ENCODE measurements at places on chromosomes 3 and 15. TPM values are rescaled to one million over a fixed set of nuclear protein-coding genes. Genes with fewer than 3 reads are reported as not detected.

- DNase-seq = no peak
These were observed 244.4 kb downstream of the CHST2 start for GRCh38 chr3:143363949-143364348.

- peak; percentile 67 for DNase-seq
These were observed 73.6 kb downstream of the EEFSEC start for GRCh38 chr3:128226795-128227395.

DNA sequence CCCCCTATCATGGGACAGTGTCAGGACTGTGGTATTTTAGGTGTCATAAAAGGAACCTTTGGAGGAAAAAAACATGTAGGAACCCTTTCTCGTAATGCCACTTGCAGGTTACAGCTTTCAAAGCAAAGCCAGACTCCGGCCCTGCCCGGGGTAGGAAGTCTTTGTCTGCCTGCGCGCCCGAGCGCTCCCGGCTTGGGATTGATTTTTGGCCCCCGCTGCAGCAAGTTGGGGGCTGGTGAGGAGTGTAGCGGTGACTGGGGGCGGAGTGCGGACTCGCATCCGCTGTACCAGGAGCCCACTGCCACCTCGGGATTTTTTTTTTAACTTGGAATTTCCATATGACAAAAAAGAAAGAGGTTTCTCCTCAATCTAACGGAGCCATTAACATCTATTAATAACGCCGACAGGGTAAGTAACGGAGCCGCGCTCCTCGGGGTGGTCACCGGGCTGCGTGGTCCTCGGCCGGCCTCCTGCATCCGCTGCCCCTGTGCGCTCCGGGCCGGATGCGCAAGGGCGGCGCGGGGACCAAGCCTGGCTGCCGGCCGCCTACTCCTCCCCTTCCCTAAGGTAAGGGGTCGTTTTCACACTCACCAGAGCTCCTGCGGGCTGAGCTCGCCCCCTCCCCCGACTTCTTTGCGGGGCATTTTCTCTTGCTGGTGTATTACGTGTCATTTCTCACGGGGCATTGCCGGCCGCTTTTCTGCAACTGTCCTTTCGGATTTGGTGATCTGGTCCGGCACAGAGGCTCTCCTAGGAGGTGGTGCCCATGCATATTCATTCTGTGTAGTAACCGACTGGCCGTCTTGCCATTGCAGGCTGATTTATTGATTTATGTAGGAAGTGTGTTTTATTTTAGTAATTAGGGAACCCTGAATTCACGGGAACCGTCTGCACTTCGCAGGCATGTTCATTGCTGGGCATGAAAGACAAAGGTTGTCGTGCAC is 219.8 kb upstream of the TOPAZ1 start:
- no peak for DNase-seq

DNA sequence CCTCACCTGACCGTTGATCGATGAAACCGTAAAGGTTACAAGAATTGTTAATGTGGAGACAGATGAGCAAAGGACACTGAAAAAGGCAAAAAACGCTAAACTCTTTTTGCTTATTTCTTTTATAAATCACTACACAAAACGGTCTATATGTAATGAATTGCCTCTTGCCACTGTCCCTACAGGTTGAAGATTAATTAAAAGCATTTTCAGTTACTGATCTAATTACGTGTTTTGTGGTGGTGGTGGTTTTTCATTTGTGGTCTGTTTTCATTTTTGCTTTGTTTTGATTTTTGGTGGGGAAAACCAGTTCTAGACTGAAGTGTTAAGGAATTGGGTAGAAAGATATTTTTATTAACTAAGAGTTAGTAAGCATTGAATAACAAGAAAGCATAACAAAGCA is 299.2 kb upstream of the LRRN1 start:
- no peak for DNase-seq

DNA sequence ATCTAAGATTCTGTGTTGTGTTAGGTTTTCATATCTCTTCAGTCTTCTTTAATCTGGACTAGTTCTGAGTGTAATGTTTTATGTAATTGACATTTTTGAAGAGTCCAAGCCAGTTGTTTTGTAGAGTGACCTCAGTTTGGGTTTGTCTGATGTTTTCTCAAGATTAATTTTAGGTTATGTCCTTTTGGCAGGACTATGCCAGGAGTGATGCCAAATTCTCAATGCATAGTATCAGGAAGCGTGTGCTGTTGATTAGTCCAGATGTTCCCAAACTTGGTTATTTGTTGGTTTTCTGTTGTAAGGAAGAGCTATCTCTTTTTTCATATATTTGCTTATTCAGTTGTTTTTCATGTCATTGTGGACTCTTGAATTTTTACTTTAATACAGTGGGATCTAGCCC is 32.6 kb downstream of the NMD3 start:
- no peak for DNase-seq

- DNase-seq = no peak
These were observed 49.3 kb downstream of the FGD5 start for GRCh38 chr3:14867936-14868570.

The CKMT1A gene
- 0.22 TPM for total RNA-seq

The AP3B2 gene
- 0.84 TPM for total RNA-seq

The ANKRD28 gene
- 23.9 TPM for total RNA-seq

The LYZL4 gene
- not detected for total RNA-seq

The MCTP2 gene
- 2.1 TPM for total RNA-seq

GRCh38 chr3:153159771-153160397 is 2.1 kb upstream of the RAP2B start:
- no peak for DNase-seq

- DNase-seq = no peak
These were observed 4.7 kb downstream of the RBMS3 start for GRCh38 chr3:29285471-29286071.

DNA sequence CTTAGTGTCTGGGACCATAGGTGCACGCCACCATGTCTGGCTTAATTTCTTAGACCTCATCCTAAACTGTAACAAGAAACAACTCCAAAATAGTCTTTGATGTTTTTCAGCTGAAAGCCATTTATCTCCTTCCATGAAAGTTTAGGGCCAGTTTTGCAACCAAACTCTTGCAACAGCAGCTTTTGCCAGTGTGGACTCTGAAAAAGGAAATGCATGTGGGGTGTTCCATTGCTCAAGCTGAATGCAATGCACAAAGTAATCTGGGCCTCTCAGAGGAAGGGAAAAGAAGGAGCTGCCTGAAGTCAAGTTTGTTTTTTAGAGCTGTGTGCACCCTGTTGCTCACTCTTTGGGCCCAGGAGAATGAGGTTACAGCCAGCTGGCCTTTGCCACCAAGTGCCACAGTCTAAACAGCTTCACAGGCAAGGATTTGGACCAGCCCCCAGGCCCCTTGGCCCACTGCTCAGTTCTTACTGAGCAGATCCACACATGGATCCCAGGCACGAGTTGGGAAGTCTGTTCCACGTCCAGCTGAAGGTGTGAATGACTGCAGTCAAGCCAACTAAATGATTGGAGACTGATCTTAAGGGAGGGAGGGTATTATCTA is 212.3 kb upstream of the LRRFIP2 start:
- no peak for DNase-seq

DNA sequence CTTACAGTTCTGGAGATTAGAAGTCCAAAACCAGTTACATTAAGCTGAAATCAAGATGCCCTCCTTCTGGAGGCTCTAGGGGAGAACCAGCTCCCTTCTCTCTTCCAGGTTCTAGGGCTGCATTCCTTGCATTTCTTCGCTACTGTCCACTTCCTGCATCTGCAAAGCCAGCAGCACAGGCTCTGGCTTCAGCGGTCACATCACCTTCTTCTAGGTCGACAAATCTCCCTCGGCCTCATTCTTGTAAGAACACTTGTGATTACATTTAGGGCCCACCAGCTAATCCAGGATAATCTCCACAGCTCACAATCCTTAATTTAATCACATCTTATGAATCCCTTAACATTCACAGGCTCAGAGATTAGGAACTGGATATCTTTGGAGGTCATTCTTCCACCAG is 73.8 kb downstream of the MINAR1 start:
- DNase-seq = no peak

- DNase-seq = no peak
These were observed 610.0 kb upstream of the ZNF385D start for GRCh38 chr3:22360970-22361369.

The TYRO3 gene
- total RNA-seq = 5.0 TPM

- no peak for DNase-seq
These were observed 167.7 kb downstream of the GHSR start for GRCh38 chr3:172280406-172281051.

DNA sequence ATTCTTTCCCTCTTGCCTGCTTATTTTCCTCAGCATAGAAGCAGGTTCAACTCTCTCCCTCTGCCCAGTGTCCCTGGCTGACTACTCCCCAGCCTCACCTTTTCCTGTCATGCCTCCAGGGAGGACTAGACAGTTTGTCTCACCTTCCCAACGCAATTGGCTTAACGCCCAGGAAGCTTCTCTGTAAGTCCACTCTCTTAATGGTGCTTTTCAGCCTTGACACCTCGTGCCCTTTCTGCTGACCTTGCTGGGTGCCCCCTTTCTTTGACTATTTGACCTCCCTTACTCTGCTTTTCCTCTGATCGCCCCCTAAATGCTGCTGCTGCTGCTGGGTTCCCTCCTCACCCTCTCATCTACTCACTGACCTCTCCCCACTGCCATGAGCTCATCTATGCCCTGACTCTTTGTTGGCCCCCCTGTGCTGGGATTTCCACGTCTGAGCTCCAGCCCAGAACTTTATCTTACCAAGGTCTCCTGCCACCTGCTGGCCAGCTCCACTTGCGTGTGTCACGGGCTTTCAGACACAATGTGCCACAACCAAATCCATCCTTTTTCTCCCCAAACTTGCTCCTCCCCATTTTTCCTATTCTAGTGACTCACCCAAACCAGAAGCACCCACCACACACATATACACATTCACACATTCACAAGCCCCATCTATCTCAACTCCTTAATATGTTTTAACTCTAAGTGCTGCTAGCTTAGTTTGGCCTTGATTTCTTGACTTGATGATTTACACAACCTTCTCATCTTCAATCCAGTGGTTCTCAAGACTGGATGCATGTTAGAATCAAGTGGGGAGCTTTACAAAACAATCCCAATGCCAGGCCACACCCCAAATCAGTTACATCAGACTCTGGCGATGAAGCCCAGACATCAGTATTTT is 16.6 kb downstream of the EPB42 start:
- peak; percentile 78 for DNase-seq

DNA sequence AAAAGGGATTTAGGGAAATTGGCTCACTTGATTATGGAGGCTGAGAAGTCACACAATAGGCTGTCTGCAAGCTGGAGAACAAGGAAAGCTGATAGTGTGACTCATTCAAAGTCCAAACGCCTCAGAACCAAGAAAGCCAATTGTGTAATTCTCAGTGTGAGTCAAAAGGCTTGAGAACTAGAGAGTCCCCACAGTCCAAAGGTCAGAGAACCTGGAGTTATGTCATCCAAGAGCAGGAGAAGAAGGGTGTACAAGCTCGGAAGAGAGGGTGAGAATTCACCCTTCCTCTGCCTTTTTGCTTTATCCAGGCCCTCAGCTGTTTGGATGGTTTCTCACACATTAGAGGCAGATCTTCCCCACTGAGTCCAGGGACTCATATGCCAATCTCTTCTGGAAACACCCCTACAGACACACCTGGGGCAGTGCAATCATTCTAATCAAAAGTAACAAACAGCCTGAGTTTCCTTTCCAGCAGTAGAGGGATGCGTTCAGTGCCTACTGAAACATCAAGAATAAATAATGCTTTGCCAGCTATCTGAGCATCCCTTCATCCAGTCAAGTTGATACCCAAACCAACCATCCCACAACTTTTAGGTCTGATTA is 271.5 kb downstream of the SATB1 start:
- DNase-seq = no peak

GRCh38 chr15:65470866-65471265 is 46.6 kb downstream of the DPP8 start:
- DNase-seq = no peak

- no peak for DNase-seq
These were observed 29.9 kb downstream of the SLC28A1 start for GRCh38 chr15:84914351-84914750.

The SLC6A20 gene
- total RNA-seq = not detected

DNA sequence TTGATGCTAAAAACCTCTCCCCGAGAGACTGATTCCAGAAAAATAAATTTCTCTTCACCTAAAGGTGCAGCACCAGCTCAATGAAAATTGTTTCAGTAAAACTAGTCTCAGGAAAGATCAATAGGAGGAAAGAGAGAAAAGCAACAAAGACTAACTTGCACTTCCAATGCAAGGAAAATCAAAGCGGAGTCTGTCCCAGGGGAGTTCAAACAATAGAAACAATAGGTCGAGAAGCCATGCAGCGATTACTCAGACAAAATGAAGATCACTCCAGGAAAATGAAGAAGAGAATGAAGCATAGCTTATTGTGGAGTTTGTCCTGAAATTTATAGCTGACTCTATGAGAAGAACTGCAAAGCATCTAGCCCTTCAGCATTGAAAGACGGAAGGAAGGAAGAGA is 105.1 kb upstream of the FRMD4B start:
- no peak for DNase-seq

DNA sequence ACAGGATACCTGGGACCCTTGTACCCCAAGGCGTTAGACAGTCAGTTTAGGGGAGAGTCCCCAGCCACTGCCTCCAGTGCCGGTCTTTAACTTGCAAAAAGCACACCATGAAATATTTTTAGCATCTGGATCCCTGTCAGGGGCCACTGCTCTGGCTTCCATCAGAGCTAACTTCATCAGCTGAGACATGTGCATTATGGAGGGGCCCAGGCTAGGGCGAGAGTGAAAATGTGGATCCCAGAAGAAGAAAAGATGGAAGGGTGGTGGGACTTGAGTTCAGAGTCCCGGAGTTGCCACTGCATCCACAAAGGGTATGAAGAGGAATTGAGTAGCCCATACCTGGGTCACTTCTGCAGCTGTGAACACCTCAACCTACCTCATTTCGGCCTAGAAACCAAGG is 23.5 kb upstream of the SPATA12 start:
- DNase-seq = no peak

- DNase-seq = no peak
These were observed 93.9 kb downstream of the WNT7A start for GRCh38 chr3:13785853-13786436.

The ISG20 gene
- 3.6 TPM for total RNA-seq

GRCh38 chr3:52227766-52228165 is 2.3 kb upstream of the TLR9 start:
- DNase-seq = no peak

DNA sequence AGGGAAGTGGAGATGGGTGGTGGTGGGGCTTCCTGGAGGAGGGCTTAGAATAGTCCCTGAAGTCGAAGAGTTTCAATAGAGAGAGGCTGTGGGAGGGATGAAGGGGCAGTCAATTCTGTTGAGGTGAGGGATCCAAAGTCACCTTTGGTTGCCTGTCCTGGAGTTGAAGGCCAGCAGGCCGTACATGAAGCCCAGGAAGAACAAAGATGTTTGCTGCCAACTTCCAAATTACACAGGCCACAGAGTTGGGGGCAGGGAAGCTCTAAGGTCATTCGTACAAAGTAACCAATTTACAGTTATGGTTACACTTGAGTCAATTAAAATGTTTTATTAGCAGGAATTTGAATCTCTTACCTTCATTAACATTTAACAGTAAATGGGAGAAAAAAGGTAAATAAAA is 77.9 kb downstream of the FOXB1 start:
- DNase-seq = no peak

The ZBBX gene
- total RNA-seq = not detected

- DNase-seq = no peak
These were observed 49.7 kb upstream of the SCAANT1 start for GRCh38 chr3:63961891-63962290.

Data from left ventricle myocardium superior (tissue), 1 donor.